ENCODE measurements at places on chromosomes 1 and 21.

DNA sequence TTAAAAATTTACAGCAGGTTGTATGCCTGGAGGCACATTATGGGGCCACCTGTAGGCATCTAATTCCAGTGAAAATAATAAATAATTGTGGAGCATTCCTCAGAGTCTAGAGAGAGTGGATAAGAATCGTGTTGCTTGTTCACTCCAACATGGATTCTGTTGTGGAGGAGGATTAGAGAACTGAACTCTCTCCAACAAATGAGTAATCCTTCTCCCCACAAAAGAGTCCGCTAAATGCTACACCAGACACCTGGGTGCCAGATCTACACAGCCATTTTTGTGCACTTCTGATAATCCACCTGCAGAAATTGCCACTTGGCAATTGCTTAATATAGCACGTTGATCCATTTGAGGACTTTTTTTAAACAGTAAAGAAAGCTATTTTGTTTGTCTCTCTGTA, 113.7 kb upstream of the DPYD start:
- no peak for DNase-seq

GRCh38 chr1:14924455-14925331, 228.9 kb upstream of the TMEM51 start:
- DNase-seq = peak; percentile 52

DNA sequence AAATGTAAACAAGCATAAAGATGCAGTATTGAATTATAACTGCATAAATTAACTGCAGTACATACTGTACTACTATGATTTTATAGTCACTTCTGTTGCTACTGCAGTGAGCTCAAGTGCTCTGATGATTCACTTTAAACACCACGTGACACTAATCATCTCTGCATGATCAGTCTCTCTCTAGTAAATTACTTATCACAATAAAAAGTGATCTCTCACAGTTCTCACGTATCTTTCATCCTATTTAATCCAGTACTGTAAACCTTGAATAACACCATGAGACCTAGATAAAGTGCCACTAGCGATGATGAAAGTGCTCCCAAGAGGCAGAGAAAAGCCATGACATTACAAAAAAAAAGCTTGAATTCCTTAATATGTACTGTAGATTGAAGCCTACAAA, 1242.0 kb downstream of the AMY1C start:
- DNase-seq = no peak

DNA sequence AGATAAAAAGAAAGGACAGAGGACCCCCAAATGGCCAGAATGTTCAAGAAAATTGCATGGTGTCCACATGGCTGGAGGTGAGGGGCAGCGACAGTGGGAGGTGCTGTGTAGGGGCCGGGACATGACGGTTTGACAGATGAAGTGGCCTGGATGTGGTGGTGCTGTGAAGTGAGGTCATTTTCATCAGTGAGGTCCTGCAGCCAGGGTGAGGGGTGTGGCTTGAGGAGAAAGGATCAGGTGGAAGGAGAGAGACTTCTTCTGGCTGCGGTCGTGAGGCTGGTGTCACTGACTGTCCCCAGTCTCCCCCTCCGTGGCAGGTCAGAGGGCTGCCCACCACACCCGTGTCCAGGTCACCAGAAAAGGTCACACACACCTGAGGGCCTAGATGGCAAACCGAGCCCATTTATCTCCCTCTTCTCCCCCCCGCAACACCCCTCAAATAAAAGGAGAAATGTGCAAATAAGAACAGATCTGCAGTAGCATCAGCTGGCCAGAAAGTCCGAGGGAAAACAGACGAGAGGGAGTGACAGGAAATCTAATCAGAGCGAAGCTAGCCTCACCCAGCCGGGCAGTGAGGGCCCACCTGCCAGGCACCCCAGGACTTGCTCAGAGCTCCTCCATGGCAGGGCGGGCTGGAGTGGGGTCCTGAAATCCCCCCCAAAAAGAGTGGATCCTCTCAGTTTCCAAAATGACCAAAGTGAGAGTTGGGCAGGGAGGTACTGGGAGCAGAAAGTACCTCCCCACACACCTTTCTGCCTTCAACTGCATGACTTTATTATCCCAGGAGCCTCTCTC, 148.5 kb upstream of the EDN2 start:
- DNase-seq = no peak

GRCh38 chr1:85339089-85339488, 62.7 kb upstream of the BCL10 start:
- no peak for DNase-seq

DNA sequence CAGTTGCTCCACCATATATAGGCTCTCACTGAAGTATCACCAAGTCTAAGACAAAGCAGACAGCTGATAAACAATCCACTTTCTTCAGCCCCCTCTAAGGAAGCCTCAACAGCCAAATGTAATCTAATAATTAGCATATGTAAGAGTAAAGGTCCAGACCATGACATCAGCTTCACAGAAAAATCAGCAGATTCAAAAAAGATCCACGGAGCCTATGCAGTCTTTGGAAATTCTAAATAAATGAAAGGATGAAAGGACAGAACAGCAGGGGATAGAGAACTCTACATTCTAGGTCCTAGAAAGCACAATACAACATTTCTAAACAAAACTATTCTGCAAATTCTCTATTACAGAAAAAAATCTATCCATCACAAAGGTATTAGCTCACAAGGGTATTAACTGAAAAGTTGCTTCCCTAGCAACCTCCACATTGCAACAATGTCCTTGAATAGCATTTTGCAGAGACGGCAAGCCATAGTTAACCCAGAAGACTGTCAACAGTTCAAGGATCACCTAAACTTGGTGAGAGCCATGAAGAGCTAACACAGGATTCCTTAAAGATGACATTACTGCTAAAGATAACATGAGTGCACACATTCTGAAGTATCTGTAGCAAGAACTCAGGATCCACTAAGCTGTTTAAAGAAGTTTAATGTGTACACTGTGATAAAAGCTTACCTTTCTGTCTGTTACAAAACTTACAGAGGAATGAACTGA, 74.3 kb downstream of the SIPA1L2 start:
- DNase-seq = peak; percentile 40

GRCh38 chr1:93007941-93008577, 46.8 kb upstream of the DIPK1A start:
- no peak for DNase-seq

- peak; percentile 12 for DNase-seq
Measured at GRCh38 chr1:26761217-26761616, 26.5 kb upstream of the PIGV start.

- DNase-seq = no peak
Measured at GRCh38 chr21:19535356-19535755, 1131.8 kb upstream of the TMPRSS15 start.

GRCh38 chr1:145956781-145957442, 905 bp downstream of the LIX1L start:
- DNase-seq = no peak

DNA sequence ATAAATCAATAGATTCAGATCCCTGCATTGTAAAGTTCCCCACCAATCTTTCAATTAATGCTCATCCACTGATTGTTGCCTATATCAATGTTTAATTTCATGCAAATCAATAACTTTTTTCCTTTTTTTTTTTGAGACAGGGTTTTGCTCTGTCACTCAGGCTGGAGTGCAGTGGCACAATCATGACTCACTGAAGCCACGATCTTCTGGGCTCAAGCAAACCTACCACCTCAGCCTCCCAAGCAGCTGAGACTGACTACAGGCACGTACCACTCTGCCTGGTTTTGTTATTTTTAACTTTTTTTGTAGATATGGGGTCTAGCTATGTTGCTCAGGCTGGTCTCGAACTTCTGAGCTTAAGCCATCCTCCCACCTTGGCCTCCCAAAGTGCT, 25.7 kb downstream of the DIO1 start:
- no peak for DNase-seq

- no peak for DNase-seq
Measured at GRCh38 chr1:228513236-228513900, 26.2 kb downstream of the RNF187 start.

- DNase-seq = no peak
Measured at GRCh38 chr21:15703932-15704331, 25.9 kb upstream of the USP25 start.

DNA sequence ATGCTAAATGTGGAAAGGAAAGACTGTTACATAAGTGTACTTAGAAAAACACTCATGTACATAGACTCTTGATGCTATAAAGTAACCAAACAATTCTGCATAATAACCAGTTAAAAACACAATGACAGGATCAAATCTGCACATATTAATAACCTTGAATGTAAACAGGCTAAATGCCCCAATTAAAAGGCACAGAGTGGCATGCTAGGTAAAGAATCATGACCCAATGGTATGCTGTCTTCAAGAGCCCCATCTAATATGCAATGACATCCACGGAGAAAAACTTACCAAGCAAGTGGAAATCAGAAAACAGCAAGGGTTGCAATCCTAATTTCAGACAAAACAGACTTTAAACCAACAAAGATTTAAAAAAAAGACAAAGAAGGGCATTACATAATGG, 644.8 kb upstream of the PKN2 start:
- no peak for DNase-seq

GRCh38 chr1:210655511-210655910, 326.8 kb downstream of the HHAT start:
- no peak for DNase-seq

- peak; percentile 83 for DNase-seq
Measured at GRCh38 chr1:184805667-184806295, 51.1 kb upstream of the EDEM3 start.

GRCh38 chr1:217214551-217214950, 416.3 kb downstream of the GPATCH2 start:
- DNase-seq = no peak

DNA sequence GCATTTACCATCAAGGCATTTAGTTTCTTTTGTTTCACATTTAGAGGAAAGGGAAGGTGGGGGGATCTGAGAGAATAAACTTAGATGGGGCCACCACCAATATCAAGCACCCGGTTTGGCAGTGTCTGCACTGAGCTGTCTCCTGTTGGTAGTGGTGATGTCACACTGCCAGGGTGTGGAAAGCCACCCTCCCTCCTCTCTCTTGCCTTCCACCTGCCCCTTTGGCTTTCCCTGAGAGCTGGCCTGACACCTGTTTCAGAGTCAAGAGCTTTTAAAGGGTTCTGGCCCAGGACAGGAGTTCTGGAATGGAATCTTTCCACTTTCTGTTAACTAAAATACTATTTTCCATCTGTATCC, 13.4 kb downstream of the ATF3 start:
- no peak for DNase-seq

GRCh38 chr1:185074307-185074706, 28.9 kb downstream of the RNF2 start:
- no peak for DNase-seq

Measured in Caco-2 (cell line).